HCT116 (cell line): ENCODE measurements at places on chromosomes 12 and 14. TPM values are rescaled to one million over a fixed set of nuclear protein-coding genes. Genes with fewer than 3 reads are reported as not detected.

SOAT2 gene
- 0.17 TPM for total RNA-seq

- DNase-seq, result no peak
Measured at GRCh38 chr14:24310646-24311604, at the start of gene LTB4R. LTB4R (plus strand) TSS chr14:24311502; CDS start chr14:24315652, 4,150 bp downstream.

GRCh38 chr12:24306001-24306400, 356.5 kb upstream of the SOX5 start:
- no peak for DNase-seq

DNA sequence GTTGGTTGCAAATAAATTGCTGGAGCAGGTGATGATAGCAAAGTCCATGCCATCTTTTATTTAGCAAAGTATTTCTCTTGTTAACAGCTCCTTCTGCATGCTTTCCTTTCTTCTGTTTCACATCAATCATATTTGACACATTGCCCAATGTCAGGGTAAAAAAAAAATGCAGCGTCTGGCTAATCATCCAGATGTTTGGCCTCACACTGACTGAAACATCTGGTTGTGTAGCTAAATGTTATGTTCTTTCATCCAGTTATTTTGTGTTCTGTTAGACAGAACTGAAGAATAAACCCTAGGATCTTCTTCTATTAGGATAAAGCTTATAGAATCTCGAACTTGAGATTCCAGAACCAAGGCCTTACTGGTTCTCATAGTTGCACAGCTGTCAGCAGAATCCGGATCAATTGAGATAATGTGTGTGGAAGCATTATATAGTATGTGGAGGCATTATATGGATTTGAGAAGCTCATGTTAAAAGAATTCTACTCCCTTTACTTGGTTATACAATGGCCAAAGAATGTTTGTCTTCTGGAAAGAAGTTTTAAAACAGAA, 859.2 kb downstream of the DIO2 start:
- no peak for DNase-seq

GRCh38 chr12:94182986-94183707, 34.8 kb downstream of the PLXNC1 start:
- no peak for DNase-seq

- no peak for DNase-seq
Measured at GRCh38 chr14:22381408-22381760, 207.6 kb downstream of the DAD1 start.

GRCh38 chr12:1681493-1681807, 9.4 kb upstream of the ADIPOR2 start:
- DNase-seq, result no peak
